Activated naive CD4-positive, alpha-beta T cell treated with anti-CD3 and anti-CD28 coated beads, Interleukin-2, amount 10 ng/mL, durations not matched to agents 7 days and 5 days (primary cell): ENCODE measurements at places on chromosomes 3 and 15.

DNA sequence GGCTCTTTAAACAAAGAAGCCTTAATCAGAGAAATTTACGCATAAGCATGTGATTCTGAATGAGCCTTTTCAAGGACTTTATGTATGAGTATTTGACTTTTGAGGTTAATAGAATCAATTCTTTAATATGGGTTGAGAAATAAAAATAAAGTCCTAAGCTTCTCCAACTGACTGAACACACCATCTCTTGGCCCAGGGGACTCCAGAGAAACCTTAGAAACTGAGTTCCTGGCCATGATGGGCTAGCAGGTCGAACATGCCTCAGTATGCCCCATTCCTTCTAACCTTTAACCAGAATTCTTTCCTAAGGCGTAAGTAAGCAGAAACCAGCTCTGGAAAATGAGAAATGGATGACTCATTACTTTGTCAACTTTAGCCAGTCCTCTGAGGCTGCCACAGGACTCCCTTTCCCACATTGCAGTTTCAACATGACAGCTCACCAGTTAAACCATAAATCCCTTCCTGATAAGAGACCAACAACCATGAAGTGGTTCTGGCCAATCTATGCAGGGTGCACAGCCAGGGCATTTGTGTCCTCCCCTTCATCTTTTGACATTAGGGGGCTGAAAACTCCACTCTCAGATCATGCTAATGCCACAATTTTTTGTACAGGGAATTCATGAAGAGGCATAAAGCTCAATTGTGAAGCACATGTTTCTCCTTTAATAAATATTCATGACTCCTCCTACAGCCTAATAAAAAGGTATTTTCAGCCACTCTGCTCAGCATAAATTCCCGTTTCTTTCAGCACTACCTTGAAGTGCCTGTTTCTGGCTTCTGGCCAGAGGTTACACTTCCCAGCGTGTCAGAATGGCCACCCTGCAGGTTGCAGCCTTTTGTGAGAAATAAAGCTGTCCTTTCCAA lies 33.3 kb downstream of the TM4SF18 start:
- DNase-seq, result no peak

DNA sequence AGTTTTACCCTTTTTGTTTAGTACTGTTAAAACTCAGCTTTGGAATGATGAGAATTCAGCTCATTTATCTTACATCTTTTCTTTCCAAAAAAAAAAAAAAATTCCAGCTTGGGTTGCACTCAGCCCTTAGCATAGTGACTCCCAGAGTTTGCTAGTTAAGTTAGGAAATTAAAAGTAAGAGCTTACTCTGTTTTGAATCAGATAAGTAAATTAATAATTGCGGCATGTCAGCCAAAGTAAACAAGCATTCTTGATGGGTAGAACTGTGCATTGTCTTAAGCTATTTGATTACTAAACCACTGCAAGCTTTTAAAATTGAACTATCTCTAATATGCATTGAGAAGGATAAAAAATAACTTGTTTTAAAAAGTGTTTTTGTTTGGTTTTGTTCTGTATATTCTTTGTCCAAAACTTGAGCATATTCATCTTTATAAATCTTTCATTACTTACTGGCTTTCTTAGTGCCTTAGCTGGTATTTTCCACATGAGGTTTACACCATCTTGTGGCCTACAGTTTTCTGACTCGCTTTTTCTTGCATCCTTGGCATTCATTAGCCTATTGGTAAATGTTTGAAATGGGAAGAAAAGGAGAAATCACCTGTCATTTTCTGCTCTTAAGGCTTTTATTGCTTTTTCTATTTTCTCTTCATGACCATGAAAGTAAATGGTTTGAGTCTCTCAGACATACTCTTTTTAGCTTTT lies 107.6 kb downstream of the FILIP1L start:
- DNase-seq, result no peak

DNA sequence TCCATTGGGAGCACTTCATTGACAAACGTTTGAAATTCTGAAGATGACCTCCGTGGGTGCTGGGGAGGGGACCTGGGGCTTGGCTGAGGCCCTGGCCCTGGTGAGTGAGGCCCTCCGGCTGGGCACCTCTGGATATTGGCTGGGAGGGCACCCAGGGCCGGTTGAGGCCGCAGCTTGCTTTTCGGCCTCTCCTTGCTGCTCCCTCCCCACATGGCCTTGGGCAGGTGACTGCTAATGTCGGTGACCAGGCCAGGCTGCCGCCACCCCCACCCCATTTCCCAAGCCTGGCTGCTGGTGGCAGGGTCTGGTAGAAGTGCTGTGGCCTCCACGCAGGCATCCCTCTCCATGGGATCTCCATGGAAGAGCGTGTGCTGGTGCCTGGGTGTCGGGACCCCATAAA lies 39.5 kb downstream of the TM2D3 start:
- no peak for DNase-seq

GRCh38 chr3:99143493-99143892 lies 242.0 kb upstream of the DCBLD2 start:
- no peak for DNase-seq

GRCh38 chr3:76566904-76567303 lies 473.0 kb upstream of the ROBO2 start:
- no peak for DNase-seq

- no peak for DNase-seq
These were observed 14.3 kb downstream of the ANP32A start for GRCh38 chr15:68806220-68807060.

GRCh38 chr3:37456270-37456708 lies 281.9 kb upstream of the LRRFIP2 start:
- no peak for DNase-seq

DNA sequence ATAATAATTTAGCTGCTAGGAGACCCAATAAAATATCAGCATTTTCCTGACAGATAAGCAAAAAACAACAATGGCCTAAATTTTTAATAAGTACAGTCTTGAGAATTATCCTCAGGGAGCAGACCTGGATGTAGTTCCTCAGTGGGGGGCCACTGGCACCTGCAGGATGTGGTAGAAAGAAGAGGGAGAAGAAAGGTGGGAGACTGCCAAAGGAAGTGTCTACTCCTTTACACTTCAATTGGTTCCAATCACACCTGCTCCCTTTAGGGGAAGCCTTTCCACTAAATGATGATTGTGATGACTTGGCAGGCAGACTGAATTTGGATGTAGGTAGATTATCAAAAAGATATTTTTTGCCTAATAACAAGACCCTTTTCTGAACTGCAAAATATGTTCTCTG lies 353.0 kb upstream of the SATB1 start:
- no peak for DNase-seq

- no peak for DNase-seq
These were observed 9.3 kb upstream of the RFTN1 start for GRCh38 chr3:16522834-16523233.

- DNase-seq, result no peak
These were observed 185.8 kb upstream of the POU1F1 start for GRCh38 chr3:87462228-87462627.
